ENCODE measurements at places on chromosomes 16 and 17. TPM values are rescaled to one million over a fixed set of nuclear protein-coding genes. Genes with fewer than 3 reads are reported as not detected.

Gene GINS2
- total RNA-seq, result 0.42 TPM

Gene KRT39
- not detected for total RNA-seq

Gene SMTNL2
- not detected for total RNA-seq

Gene SCARF1
- 4.6 TPM for total RNA-seq

Gene MMP25
- 1.7 TPM for total RNA-seq

Gene SMIM36
- not detected for total RNA-seq

Gene TMEM92
- not detected for total RNA-seq

Gene FLOT2
- total RNA-seq, result 52.7 TPM

Gene TMEM186
- 1.3 TPM for total RNA-seq
